ENCODE measurements at places on chromosomes 5 and 9.

DNA sequence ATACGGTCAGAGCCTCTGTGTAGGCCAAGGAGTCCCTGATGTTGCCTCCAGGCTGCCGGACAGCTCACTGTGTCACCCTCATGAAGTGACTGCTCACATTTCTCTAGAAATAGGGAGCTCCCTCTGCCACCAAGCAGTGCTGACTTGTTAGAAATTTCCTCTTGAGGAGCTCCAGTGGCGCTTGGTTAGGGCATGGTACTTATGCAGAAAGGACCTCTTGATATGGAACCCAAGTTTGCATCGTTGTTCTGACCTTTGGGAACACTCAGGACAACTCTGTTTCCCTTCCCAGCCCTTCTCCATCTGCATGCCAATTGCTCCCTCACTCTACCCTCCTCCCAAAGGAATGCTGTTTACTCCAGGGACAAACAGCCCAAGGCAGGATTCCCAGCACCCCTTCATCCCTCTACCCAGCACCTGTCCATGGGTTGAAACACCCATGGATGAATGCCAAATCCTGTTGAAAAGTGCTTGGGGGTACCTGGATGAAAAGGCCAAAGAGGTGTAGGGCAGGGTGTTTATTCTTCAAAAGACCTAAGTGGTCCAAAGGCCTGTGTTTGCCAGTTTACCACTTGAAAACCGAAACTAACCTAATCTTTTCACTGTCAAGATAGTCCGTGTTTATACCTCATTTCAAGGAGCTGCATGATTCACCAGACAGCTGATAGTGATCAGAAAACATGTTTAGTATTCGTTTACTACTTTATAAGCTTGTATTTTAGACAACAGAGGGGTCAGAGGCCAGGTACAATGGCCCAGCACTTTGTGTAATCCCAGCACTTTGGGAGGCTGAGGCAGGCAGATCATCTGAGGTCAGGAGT is 51.1 kb downstream of the KLF4 start:
- no peak for DNase-seq

DNA sequence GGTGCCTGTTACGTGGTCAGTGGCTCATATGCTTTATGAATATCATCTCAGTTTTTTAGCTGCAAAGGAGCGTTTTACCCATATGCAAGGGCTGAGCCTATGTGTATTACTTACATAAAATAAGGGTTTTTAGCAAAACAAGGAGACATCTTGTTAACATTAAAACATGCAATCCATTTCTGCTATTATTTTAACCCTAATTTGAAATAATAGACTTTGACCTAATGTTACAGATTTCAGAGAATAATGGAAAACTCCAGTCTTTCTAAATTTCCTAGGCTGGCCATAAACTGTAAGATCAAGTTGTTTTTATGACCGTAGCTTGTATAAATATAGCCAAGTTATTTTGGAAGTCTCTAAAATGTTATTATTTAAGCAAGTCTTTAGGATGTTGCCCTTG is 121.1 kb upstream of the SEMA6A start:
- DNase-seq, result no peak

DNA sequence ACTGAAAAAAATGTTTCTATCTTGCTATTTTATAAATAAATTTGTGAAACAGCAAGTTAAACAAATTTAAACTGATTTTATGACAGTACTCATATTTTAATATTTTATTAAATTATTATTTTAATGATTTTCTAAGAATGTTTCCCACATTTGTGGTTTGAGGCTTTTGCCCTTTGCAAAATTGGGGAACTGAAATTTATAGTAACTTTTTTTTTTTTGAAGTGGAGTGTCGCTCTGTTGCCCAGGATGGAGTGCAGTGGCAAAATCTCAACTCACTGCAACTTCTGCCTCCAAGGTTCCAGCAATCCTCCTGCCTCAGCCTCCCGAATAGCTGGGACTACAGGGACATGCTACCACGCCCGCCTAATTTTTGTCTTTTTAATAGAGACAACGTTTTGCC is 7.2 kb upstream of the ADGRV1 start:
- no peak for DNase-seq

- peak; percentile 70 for DNase-seq
Measured at GRCh38 chr5:158492136-158492535, 607.6 kb downstream of the EBF1 start.

DNA sequence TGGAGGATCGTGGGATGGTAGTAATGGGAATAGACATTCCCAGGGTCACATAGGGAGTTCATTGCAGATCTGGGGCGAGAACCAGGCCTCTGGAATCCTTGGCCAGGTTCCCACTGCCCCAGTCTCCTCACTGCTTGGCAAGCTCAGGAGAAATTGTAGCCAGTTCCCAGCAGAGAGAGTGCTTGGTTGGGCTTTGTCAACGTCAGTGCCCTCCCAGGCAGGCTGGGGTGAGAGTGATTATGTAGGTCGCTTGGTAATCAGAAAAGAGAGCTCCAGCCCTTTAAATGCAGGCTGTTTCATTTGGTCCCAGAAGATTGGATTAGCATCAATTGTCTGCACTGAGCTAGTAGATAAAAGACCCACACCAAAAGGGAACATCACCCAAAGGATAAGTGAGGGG is 51.8 kb upstream of the GALNT10 start:
- DNase-seq, result no peak

DNA sequence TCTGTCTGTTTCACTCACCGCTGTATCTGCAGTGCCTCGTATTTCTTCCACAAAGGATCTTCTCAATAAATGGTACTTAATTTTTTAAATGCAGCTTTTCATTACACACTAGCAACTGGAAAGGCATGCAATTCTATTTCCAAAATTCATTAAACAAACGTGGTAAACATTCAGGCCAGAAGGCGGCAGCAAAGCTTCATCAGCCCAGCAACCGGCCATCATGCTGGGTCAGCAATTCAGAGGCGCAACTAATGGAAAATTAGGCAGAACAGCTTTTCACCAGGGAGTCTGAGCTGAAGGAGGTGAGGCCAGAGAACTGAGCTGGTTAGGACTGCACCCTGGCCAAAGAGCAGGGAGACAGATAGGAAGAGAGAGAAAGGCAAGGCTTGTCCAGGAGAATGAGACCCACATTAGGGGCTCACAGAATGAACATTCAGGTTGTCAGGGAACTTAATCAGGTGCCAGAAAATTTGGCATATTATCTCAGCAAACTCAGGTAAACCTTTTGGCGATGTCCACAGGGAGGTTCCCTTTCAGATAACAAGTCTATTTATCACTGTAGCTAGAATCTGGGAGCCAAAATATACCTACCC is 17.7 kb upstream of the RNF180 start:
- peak; percentile 44 for DNase-seq

All from fibroblast of skin of abdomen (primary cell).